Mucosa of gallbladder (tissue), 1 donor: ENCODE measurements at places on chromosomes 13 and 19. TPM values are rescaled to one million over a fixed set of nuclear protein-coding genes. Genes with fewer than 3 reads are reported as not detected.

GRCh38 chr19:48813123-48813913 lies 2.5 kb upstream of the BCAT2 start:
- no peak for DNase-seq

DNA sequence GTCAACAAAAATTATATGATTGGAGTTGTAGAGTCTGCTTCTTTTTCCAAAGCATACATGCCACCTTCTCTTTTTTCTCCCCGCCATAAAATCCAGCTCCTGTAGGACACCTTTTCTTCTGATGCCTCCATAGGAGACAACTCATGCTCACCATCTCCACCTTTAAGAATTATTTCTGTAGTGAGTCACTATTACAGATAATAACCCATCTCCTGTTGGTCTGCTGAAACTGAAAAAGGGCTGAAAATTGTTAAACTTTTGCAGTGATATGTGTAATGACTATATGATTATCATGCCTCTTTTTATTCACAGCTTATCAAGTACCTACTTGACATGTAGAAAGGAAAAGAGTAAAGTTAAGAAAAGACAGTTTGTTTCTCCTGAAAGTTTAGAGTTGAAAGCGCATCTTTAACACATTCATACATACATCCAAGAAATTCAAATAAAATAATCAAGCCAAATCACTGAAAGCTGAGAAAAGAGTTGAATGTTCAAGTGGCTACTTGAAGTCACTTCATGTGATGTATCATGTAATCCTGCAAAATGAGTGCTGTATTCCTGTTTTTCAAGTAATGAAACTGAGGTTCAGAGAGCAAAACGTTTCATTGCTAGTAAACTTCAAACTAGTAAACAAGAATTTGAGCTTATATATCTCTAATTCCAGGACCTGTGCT lies 35.5 kb upstream of the LPAR6 start:
- DNase-seq, result no peak

DNA sequence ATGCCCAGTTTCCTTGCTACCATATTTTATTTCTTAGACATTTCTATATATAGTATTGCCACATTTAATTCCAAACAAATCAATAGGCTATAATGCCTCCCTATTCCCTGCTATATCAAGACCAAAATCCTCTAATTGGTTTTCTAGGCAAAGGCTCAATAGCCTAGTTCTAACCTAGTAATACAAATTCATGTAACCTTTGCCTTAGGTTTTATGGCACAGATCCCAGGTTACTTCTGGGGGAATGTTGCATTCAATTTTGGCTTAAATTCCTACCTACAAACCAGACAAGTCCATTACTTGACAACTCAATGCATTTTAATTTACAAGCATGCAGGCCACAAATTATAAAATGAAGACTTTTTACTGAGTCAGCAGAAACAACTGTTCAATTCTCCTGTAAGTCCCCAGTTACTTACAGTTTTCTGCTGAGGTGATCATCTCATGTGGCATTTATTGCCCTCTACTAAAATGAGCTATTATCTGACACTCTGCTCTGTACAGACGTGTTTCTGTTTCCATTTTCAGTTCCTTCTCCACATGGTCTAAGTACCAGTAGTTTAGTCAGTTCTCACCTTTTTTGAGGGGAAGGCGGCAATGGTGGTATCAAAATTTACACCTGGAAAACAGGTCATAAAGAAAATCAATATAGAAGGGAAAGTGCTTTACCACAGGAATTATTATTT lies 11.7 kb downstream of the KCNRG start:
- DNase-seq, result no peak

GRCh38 chr13:44507639-44508038 lies 68.5 kb downstream of the TSC22D1 start:
- DNase-seq, result no peak

DNA sequence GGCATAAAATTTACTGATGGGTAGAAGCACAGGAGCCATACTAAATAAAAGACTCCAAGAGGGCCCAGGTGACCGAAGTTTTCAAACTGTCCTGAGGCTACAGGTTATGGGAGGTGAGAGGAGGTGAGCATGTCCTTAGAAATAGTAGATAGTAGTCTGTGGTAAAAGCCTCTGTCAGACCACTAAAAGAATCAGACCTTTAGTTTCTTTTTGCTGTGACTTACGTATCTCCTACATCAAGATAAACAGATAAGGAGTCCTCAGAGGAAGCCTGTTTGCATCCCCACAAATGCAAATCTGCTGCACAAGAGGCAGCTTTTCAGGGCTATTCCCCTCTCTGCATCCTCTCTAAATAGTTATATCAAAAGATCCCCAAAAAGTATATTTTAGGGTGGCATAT lies 711.6 kb upstream of the SLITRK6 start:
- no peak for DNase-seq

Gene GSX1
- not detected for total RNA-seq

Gene ZNF540
- total RNA-seq, result 3.1 TPM
